ENCODE measurements at places on chromosomes 5 and 9.

- no peak for DNase-seq
Measured at GRCh38 chr9:21357479-21358460, 7.1 kb upstream of the IFNA6 start.

GRCh38 chr9:98563212-98563907, 145.4 kb downstream of the GABBR2 start:
- DNase-seq = no peak

DNA sequence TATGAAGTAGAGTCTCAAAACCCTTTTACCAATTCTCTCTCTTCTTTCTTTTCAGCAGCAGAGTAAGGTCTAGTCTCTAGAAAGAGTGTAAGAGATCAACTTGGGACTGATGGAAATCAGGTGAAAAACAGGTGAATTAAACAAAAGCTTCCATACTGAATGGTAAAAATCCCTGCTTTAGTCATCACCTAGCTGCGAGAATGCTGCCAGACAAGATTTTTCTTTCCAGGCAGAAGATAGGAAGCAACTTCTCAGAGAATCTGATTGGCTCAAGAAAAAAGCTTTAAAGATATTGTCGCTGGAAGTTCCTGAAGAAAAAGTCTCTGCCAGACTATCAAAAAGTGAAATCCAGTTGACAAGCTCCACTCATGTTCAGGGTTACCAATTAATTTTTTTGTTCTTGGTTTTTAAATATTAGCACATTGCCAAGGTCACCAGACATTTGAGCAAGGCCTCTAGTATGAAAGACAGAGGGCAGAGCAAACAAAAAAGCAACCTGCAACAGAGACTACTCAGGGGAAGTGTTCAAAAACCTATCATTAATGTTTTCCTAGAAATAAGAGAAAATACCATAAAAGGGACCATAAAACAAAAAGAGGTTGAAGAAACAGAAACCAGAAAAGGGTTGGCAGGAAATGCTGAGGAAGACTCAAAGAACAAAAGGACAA, 9.3 kb downstream of the CDO1 start:
- no peak for DNase-seq

GRCh38 chr9:81363916-81364480, 325.3 kb downstream of the TLE1 start:
- DNase-seq = no peak

DNA sequence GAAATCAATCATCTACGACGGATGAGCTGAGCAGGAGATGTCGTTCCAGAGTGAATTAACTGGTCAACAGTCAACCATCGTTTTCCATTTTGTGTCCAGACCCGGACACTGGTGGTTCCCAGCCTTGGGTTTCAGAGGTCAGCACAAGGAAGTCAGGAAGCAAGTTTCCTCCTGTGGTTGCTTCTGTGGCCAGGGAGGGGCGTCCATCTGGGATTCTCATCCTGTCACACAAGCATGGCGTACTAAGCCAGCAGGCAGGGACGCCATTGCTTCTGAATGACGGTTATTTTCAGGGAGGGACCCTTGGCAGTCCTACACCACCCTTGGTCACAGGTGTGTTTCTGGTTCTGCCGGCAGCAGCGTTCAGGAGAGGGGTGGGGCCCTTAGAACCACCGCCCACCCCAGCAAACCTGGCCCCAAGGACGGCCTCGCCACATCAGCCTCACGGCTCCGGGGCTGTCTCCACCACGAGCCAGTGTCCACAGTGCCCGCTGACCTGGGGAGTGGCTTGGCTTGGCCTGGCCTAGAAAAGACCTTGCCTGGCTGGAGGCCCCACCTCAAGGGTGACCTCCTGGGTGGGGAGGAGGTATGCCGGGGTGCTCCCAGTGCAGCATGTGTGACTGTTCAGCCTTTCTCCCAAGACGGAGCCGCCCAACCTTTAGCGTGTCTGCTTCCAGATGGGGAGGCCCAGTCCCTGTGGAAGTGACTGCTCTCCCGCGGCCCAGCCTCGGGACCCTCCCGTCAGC, 25.2 kb downstream of the NDUFS6 start:
- DNase-seq = no peak

DNA sequence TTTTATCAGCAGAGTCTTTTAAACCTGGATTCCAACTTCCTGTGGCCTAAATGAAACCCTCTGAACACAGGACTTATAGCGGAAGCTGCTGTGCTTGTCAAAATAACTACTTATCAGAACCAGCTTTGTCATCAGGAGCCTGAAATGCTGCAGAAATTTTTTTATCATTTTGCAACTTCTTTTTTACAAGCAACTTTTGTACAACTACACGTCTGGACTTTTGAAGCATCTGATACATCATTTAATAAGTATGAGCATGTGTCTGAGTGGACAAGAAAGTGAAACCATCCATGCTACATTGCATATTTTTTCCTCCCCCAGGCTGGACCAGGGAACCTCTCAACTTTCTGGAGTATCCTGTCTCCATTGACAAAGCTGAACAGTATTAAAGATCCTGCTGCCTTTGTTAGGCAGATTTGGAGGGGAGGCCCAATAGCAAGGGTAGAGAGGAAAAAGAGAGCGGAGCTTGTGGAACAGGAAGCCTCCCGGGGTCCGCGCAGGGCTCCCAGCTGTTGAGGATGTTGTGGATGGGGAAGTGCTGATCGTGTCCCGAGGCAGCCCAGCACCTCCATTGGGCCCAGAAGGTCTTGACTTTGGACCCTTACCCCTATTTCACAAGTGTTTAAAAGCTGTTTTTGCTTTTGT, 196.6 kb downstream of the MSX2 start:
- DNase-seq = no peak

- no peak for DNase-seq
Measured at GRCh38 chr5:73412597-73412988, 36.0 kb downstream of the FOXD1 start.

GRCh38 chr5:36576721-36577120, 29.7 kb upstream of the SLC1A3 start:
- DNase-seq = no peak

GRCh38 chr9:133238851-133239532, 29.9 kb upstream of the OBP2B start:
- peak; percentile 10 for DNase-seq

DNA sequence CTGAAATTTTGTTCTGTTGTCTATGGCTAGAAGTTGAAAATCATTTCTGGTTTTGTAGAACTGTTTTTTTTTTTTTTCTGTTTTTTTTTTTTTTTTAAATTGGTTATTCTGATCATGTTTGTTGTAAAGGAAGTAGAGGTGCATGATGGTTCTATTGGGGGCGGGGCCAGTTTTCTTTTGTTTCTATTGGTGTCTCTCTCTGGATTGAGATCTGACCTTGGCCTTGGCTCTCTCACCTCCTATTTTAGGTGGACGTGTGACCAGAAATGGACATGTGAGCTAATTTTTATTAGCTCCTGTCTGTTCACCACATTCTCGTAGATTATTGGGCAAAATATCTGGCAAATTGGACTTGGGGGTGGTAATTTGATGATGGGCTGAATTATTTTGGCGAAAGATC, 3.2 kb downstream of the ZNF618 start:
- DNase-seq = no peak

Data from Ammon's horn (tissue), 1 donor.